ENCODE measurements at places on chromosomes 2 and 18.

- DNase-seq, result no peak
Observed at GRCh38 chr2:118732432-118732831, 115.0 kb downstream of the EN1 start.

GRCh38 chr2:15867194-15868171 lies 72.9 kb upstream of the MYCN start:
- DNase-seq, result no peak

DNA sequence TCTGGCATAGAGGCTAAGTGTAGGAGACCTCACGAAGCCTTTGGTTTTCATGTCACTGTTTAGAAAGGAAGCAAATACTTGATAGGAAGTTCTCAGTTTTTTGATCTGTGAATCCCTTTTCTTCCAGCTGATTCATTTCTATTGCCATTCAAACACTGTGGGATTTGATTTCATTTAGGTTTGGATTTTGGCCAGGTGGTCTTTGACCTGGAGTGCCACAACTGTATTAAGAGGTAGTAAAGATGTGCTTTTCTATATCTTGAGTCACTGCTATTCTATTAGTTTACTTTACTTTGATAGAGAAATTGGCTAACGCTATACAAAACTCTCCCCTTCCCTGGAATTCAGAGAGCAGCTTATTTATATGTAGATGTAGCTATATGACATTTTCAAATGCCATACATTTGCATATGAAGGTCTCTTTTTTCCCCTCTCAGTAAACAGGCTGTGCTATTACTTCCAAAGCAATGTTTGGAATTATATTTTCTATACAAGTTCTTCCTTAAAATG lies 132.4 kb upstream of the CAVIN2 start:
- no peak for DNase-seq

- no peak for DNase-seq
Observed at GRCh38 chr2:215914054-215914776, 99.1 kb downstream of the MREG start.

DNA sequence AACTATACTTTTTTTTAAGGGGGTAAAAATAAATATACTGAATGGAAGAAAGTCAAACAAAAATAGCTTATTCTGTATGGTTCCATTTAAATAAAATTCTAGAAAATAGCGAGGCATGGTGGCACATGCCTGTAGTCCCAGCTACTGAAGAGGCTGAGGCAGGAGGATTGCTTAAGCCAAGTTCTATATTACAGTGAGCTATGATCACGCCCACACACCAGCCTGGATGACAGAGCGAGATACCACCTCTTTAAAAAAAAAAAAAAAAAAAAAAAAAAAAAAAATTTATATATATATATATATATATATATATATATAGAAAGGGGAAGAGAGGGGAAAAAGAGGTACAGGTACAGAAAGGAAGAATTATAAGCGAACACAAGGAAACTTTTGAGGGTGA lies 77.7 kb downstream of the MEMO1 start:
- no peak for DNase-seq

DNA sequence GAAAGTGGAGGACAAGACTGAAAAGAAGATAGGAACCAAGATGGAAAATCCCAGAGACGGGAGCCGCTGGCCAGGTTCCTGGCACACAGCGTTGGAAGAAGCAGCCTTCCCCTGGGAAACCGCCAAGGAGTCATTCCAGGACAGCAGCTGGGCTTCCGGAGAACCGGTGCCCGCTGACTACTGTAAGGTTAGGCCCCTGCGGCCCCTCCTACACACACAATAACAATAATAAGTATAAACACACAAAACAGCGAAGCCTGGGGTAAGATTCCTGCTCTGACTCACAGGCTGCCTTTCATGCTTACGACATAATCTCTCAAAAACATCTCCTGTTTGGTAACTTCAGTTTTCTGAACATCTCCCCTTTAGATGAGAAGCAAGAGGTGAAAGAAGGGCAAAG lies 28.1 kb upstream of the MYCN start:
- no peak for DNase-seq

- DNase-seq, result no peak
Observed at GRCh38 chr2:146135245-146135644, 1615.3 kb upstream of the ZEB2 start.

DNA sequence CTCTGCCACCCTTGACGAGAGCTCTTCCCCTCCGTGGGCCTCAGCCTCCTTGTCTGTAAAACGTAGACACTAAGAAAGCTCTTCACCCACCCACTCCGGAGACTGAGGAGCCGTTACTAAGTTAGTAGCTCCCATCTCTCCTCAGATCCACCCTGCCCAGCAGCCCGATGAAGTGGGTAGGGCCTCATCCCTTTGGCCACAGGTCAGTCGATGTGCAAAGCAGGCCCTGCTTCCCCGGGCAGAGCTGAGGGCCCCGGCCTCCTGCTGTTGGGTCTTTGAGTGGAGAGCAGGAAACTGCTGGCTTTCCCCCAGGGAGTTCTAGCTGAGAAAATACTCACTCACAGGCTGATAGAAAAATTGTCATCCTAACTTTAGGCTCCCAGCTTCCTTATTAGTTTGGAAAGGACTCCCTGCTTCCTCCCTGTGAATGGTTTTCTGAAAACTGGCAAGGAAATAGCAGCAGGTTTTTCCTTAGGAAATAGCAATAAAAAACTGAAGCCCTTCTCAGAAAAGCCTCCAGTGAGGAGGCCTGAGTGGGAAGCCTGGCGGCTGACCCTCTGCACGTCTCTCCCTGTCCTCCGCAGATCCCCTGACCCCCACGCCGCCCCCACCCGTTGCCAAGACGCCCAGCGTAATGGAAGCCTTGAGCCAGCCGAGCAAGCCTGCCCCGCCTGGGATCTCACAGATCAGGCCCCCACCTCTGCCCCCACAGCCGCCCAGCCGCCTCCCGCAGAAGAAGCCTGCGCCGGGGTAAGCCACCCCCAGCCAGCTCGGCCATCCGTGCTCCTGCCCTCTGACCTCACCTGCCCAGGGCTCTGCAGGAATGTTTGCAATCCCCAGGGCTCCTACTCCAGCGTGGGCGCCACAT lies 30.2 kb downstream of the ITGB1BP1 start:
- no peak for DNase-seq

GRCh38 chr2:52141076-52141475 lies 1109.1 kb upstream of the NRXN1 start:
- DNase-seq, result no peak

DNA sequence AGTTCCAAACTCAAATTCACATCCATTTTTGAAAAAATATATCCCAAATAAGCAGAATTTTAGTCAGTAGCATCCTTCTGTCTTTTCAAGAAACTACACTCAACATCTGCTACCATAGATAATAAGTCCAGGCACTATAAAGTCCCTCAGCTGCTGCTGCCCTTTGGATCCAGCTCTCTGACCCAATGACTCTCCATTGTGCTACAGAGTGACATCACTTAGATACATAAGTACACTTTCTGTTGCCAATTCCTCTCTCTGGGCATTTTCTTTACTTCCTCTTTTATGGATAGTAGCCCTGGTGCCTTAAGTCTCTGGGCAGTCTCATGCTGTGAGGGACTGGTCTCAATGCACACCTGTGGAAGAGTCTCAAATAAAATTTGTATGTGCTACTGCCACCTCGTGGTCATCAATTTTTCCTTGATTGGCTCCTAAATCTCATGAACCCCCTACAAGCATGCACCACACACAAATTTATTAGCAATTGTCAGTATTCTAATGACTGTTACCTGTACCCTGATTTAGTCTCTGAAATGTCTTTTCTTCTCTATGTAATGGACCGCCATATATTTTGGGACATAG lies 219.2 kb downstream of the LRP1B start:
- peak; percentile 30 for DNase-seq

DNA sequence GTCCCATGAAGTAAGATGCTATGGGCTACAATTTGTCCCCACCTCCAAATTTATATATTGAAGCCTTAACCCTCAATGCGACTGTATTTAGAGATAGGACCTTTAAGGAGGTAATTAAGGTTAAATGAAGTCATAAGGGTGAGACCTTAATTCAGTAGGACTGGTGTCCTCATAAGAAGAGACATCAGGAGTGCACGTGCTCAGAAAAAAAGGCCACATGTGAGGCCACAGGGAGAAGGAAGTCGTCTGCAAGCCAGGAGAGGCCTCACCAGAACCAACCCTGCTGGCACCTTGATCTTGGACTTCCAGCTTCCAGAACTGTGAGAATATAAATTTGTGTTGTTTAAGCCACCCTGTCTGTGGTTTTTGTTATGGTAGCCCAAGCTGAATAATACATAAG lies 25.5 kb upstream of the TEX44 start:
- no peak for DNase-seq

DNA sequence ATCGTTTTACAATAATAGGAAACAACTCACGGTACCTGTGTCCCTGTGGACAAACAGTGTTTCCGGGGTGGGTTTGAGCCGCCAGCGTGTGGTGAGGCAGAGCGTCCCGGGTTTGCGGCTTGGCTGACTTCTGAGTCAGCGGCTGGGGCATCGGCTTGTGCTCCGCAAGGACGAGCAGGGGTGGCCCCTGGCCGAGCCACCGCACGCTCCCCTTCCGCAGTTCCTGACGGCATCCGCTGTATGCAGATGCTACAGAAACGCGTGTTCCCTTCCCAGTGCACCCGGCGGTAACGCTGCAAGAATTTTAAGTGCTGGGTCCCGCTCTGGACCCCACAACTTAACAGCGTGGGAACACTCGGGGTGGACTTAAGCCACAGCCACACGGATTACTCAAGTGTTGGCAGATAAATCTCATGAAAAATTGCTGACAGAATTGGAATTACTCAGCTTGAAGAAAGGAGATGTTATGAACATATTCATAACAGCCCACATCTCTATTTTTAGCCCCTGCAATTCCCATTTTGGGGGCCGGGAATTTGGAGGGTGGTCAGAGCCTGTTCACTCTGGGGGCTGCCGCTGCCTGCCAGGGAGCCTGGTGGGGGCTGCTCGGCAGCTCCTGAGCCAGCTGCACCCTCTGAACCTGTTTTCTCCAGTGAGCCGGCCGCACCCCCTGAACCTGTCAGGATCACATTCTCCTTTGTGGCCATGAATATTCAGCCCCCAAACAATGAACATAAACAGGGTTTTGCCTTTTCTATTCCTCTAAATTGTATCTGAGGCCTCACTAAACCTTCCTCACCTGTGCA lies 12.6 kb upstream of the KCNG2 start:
- DNase-seq, result peak; percentile 23
